Posterior cingulate gyrus (tissue), 11 donors: ENCODE measurements at places on chromosomes 12 and 14.

GRCh38 chr12:88501972-88502938 is 78.0 kb downstream of the KITLG start:
- no peak for DNase-seq

GRCh38 chr14:61475316-61475715 is 153.9 kb downstream of the PRKCH start:
- no peak for DNase-seq

DNA sequence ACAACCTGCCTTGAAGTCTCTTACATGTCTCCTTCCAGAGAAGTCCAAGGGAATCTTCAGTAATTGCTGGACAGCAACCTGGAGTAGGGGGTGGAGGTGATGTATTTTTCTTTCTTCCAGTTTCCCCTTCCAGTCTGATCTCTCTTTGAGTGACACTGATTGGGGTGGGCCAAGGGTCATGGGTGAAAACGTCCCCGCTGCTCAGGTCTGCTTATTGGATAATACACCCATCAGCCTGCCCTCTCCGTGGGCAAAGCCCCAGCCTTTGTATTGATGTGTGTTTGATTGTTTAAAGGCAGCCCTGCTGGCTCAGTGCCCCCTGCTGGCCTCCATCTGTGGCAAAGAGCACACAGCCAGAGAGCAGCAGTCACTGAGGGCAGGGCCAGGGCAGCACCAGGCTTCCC is 35.7 kb upstream of the ATP2A2 start:
- DNase-seq, result no peak

DNA sequence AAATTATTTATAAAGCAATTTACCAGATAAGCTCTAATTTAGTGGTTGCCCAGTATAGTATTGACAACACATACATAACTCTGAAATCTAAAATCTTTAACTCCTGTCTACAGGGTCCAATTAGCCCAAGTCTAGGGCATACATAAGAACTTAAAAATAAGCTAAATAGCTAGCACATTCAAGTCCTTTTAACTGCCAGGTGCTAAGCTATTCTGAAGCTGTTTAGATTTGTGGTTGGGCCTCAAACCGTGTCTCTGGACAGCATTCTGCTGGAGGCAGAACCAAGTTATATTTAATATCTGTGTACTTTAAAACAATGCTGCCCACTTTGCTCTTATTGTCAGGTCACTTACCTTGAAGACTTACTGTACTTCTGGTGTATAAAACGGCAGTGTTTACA is 19.0 kb downstream of the RPS6KA5 start:
- no peak for DNase-seq

- DNase-seq, result no peak
Measured at GRCh38 chr14:48325486-48325885, 650.1 kb upstream of the MDGA2 start.

- no peak for DNase-seq
Measured at GRCh38 chr14:72745991-72746980, 147.6 kb downstream of the DPF3 start.

DNA sequence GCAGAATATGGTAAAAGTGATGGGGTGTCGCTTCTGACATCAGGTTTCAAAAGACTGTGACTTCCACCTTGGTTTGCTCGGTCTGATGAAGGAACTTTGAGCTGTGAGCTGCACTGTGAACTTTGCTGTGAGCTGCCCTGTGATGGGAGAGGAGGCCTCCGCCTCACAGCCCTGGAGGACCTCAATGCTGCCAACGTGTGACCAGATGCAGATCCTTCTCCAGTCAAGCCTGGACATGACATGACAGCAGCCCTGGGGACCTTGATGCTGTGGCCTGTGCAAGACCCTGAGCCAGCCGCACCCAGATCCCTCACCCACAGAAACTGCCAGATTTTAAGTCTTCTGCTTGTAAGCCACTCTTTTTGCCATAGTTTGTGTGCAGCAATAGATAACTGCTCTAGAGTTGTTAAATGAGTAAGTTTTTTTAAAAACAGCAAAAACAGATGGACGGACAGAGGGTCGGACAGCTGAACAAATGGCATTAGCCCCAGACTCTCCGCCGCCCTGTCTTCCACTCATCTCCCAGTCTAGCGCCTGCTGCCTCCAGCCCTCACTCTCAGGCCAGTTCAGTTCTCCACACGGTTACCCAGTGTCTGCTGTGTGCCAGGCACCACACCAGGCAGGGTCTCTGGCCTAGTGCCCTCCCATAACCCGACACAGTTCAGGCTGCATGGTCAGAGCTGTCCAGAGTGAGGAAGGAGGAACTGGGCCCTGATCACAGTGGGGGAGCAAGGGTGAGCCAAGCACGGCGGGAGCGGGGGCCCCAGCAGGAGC is 13.1 kb upstream of the LRTM2 start:
- no peak for DNase-seq

GRCh38 chr14:24079491-24080141 is 8.3 kb downstream of the CPNE6 start:
- peak; percentile 27 for DNase-seq

- no peak for DNase-seq
Measured at GRCh38 chr12:109696485-109697269, 16.9 kb upstream of the FAM222A start.

DNA sequence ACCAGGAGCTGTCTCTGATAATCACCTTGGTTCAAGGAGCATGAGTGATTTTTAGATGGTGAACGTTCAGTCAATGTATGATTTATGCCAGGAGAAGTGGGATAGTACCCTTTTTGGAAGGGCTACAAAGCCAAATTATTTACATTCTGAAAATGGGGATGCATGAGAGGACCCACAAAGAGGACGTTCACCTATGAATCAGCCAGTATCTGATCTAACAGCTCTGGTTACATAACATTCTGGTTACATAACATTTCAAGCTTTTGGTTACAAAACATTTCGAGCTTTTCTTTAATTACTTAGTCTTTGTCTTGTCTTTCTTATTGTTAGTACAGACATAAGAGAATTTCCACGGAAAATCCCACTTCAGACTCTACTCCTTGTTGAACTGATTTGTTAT is 68.8 kb downstream of the SLCO1A2 start:
- DNase-seq, result no peak

GRCh38 chr12:69657376-69658137 is 41.5 kb downstream of the BEST3 start:
- DNase-seq, result no peak

GRCh38 chr14:102802834-102803523 is 25.7 kb downstream of the TRAF3 start:
- DNase-seq, result no peak

DNA sequence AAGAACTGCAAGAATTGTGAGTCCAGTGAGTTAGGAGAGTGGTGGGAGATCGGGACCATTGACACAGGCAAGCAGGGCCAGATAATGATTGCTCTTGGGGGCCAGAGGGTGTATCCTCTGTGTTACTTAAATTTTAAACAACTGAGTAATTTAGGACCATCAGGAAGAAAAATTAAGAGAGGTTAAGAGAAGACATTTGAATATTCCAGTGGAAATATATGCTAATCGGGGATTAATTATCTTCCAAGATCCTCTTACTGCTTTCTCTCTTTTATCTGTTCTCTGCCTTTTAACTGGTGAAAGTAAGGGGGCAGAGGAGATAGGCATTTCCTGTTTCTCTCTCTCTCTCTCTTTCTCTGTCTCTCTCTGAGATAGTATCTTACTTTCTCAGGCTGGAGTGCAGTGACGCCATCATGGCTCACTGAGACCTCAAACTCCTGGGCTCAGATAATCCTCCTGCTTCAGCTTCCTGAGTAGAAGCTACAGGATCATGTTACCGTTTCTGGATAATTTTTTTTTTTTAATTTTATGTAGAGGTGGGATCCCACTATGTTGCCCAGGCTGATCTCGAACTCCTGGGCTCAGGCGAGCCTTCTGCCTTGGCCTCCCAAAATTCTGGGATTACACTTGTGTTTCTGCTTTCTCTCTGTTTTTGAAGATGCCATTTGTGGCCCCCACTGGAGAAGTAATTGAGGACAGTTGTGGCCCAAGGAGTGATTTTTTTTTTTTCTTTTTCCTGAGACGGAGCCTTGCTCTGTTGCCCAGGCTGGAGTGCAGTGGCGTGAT is 85.1 kb downstream of the DIP2B start:
- DNase-seq, result no peak

DNA sequence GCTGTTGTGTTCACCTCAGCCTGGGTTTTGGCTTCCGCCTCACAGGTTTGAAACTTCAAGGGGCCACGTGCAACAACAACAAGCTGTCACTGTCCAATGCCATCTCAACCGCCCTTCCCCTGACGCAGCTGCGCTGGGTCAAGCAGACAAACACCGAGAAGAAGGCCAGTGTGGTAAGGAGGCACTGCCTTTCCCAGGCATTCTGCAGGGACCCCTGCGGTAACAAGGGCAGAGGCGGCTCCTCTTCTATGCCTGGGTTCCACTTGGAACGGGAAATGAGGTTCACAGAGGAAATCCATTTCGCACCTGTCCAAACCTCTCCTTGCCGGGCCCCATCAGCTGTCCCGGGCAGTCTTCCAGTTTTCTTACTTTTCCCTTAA is 36.8 kb downstream of the HSP90AA1 start:
- DNase-seq, result peak; percentile 21

- no peak for DNase-seq
Measured at GRCh38 chr14:78324353-78324752, 154.2 kb downstream of the NRXN3 start.

- no peak for DNase-seq
Measured at GRCh38 chr12:104827587-104827986, 130.5 kb downstream of the SLC41A2 start.

DNA sequence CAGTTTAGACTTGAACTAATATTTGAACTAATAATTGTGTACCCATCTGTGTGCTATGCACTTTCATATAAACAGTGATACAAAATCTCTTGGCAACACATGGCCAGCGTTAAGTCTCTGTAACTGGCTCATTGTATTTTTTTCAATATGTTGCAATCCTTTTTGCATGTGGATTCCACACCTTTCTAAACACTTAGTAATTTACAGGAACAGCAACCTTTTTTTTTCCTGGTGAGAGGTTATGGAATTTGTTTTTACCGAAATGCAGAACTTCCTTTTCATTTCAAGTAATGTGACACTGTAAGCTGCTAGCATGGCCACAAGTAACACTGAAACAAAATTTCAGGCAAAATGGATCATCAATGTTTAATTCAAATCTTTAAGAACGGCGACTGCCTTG is 45.4 kb upstream of the EPS8 start:
- DNase-seq, result no peak

DNA sequence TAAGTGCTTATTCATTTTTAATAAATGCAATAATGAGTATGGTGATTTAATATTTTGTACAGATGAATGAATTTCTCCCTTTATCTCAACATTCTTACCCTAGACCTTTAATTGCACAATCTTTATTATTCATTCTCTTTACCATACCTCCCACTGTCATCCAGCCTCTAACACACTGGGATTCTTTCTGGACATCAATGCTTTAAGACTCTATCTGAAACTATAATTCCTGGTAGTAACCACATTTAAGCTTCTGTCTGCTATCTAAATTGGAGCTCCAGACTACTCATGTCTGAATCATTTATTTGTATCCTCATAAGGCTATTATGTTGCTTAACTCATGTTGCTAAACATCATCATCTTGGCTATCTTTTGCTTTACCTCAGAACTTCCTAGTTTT is 270.2 kb downstream of the ALG10B start:
- DNase-seq, result no peak
